ENCODE measurements at places on chromosomes 16 and 17. TPM values are rescaled to one million over a fixed set of nuclear protein-coding genes. Genes with fewer than 3 reads are reported as not detected.

Gene KCNJ18
- not detected for total RNA-seq

Gene NAGS
- 0.78 TPM for total RNA-seq

Gene ZFHX3
- total RNA-seq: 2.3 TPM

Gene NPIPB6
- not detected for total RNA-seq

Gene PIGL
- total RNA-seq: 18.4 TPM

Gene ZG16B
- total RNA-seq: 0.47 TPM

Gene CRHR1
- 6.6 TPM for total RNA-seq

Gene MT1F
- total RNA-seq: 2.5 TPM

Gene PPP1R1B
- total RNA-seq: 8.1 TPM

Gene LDHD
- 0.31 TPM for total RNA-seq
